ENCODE measurements at places on chromosomes 7 and 10. TPM values are rescaled to one million over a fixed set of nuclear protein-coding genes. Genes with fewer than 3 reads are reported as not detected.

DNA sequence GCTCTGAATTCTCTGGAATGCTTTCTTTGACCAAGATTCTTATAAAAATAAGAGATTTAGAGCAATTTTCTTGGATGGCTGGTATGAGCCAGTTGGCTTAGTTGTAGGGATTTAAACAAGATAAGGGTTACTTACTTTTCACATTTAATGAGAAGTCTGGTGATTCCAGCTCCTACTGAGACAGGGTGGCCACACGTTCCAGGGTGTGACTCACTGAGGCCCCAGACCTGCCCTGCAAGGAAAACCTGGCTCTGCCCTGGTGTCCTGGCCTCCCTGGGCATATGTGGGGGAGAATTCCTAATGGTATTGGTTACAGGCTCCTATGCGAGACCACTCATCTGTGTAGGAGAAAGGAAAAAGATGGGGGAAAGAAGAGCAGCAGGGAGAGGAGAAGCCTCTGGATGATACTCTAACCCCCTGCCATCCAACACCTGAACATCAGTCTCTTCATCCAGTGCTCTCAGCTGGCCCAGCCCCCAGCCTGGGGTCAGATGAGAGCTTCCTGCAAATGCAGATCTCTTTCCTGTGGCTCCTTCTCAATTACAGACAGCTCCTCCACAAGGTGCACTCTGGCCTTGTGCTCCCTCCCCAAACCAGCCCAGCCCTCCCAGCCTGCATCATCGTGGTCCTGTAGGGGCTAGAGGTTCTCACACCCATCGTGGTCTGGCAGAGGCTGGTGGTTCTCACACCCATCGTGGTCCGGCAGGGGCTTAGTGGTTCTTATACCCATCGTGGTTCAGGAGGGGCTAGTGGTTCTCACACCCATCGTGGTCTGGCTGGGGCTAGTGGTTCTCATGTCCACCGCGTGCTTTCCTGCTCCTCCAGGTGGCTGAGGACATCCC, 139.9 kb downstream of the EGFR start:
- peak; percentile 71 for DNase-seq

Gene EBF3
- total RNA-seq, result 2.5 TPM

Gene CH25H
- total RNA-seq, result 0.49 TPM

GRCh38 chr10:112873541-112873940, 76.5 kb upstream of the TCF7L2 start:
- DNase-seq, result no peak

DNA sequence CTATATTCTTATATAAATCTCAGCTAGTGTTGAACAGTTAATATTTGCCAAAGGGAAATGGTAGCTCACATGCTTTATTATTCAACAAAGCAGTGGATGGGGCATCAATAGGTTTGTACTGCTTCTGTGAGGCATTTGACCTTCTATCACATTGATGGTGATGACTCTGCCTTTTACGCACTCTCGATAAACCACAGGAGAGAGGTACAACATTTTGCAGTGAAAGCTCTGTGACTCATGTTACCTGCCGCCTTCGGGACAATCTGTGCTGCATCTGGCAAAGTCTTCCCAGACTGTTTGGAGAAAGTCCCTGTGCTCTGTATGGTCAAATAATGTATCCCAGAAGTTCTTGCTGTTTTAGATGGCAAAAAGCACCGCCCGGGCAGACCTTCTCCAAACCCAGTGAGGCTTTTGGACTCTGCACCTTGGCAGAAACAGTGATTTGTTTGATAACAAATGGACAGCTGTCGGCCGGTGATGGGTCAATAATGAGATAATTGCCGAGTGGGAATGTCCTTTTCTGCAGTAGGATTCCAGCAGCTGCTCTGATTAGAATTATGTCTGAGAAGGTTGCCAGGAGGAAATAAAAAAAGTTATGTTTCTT, 61.0 kb downstream of the PLPP4 start:
- no peak for DNase-seq

DNA sequence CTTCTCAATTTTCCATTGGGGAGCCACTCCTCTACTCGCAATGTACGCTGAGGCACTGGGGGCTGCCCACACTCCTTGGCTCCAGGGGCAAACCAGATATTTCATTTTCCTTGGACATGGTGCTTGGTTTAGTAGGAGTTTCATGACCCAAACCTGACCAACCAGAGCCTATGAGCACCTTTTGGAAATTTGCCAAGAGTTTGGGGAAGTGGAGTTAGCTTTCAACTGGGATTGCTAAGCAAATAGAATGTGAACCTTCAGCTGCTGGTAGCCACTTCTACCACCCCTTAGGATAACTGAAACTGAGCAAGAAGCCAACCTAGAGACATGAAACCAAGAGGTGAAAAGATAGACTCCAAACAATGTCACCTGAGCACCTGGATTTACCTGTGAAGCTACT, 74.9 kb upstream of the COL13A1 start:
- no peak for DNase-seq

DNA sequence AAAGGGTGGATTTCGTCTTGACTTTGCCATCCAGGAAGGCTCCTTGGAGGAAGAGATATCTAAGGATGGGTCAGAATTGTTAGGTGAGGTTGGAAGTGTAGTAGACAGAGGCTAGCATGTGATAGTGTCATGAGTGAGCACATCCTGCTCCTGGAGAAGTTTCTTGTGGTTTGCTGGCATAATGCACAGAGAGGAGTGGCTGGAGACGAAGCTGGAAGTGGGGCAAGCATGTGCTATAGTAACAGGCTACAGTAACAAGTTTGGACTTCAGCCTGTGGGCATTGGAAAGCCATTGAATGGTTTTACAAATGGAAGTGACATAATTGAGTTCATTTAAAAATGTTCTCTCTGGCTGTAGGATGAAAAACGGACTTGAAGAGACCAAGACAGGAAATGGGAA, 175.6 kb upstream of the VWC2 start:
- DNase-seq, result no peak

- DNase-seq, result no peak
Observed at GRCh38 chr7:105067691-105068090, 53.7 kb downstream of the KMT2E start.

DNA sequence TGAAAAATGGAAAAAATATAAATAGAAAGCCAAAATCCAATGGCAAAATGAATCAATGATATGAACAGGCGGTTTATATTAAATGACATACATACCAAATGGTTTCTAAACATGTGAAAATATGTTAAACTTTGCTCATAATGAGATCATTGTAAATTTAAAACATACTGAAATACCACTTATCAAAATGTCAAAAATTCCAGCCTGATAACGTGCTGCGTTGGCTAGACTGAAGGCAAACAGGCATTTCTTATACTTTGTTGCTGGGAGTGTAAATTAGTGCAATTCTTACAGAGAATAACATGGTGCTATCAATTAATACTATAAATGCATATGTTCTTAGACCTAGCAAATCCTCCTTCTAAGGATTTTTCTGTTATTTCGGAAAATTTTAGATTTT, 225.8 kb upstream of the FAM3C start:
- no peak for DNase-seq

All from RPMI7951 (cell line).